ENCODE measurements at places on chromosomes 1 and 21.

- peak; percentile 73 for DNase-seq
Measured at GRCh38 chr1:3471356-3472087, 17.1 kb downstream of the ARHGEF16 start.

- peak; percentile 8 for DNase-seq
Measured at GRCh38 chr21:27339902-27340301, 373.0 kb upstream of the ADAMTS5 start.

DNA sequence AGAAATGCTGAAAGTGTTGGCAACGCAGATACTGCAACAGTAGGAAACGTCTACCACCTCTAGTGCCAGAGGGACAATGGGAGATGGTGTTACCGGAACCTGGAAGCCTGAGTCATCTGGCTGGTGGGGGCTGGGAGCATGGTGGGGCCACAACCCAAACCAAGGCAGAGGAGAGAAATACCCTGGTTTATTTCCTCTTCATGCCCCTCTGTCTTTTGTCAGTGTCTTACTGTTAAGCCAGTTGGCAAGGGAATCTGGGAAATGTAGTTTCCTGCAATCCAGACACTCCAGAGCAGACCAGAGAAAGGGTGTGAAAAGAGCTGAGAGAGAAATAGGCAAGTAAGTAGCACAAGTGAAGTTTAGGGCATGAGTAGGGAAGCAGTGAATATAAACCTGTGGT lies 14.8 kb downstream of the DNTTIP2 start:
- DNase-seq = no peak

- no peak for DNase-seq
Measured at GRCh38 chr1:218698141-218698540, 353.0 kb downstream of the TGFB2 start.

- DNase-seq = no peak
Measured at GRCh38 chr21:36247316-36248010, 72.5 kb upstream of the MORC3 start.

GRCh38 chr1:173411835-173412742 lies 65.0 kb upstream of the PRDX6 start:
- no peak for DNase-seq

- DNase-seq = no peak
Measured at GRCh38 chr21:46180778-46181391, 3.4 kb downstream of the SPATC1L start.

DNA sequence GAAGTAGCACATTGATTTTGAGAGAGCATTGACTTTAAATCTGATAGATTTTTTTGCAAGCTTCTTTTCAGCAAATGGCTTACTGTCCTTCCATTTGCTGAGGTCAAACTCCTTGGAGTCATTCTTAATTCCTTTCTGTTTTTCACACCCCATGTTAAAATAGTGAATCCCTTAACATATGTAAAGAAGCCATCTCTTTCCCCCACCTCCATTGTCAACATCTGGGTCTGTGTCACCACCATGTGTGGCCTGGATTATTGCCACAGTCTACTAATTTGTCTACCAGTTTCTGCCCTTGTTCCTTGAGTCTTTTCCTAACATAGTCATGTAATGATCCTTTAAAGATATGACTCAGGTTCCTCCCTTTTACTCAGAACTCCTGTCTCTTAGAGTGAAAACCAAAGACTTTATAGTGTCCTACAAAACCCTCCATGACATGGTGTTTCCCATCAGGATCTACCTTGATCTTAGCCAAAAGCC lies 104.7 kb downstream of the ST6GALNAC3 start:
- DNase-seq = no peak

GRCh38 chr1:36576118-36576517 lies 93.4 kb upstream of the CSF3R start:
- DNase-seq = peak; percentile 37
